ENCODE measurements at places on chromosomes 6 and 20.

GRCh38 chr6:144855375-144855774 lies 570.2 kb downstream of the UTRN start:
- no peak for DNase-seq

GRCh38 chr6:164014346-164015087 lies 600.0 kb downstream of the QKI start:
- DNase-seq = no peak

DNA sequence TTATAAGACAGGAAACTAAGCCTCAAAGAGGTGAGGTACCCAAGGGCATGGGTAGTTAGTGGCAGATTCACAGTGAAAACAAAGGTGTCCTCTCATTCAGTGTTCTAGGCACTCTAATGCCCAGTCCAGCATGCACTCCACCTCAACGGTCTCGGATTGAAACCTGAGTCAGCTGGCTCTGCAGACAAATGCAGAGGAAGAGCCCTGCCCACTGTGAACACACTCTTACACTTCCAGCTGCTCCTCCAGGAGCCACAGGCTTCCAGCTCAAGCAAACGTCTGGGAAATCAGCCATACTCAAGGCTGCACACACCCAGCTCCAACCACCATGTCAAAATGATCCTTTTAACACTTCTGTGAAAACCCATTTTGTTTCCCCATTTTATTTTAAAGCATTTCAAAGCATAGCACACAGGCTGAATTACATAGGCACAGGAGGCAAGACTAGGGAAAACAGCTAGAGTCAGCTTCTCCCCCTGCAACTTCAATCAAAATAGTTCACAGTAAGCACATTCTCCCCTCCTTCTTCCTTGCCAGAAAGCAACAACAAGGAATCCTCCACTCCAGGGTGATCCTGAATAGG lies 3.0 kb upstream of the IL17A start:
- DNase-seq = no peak

DNA sequence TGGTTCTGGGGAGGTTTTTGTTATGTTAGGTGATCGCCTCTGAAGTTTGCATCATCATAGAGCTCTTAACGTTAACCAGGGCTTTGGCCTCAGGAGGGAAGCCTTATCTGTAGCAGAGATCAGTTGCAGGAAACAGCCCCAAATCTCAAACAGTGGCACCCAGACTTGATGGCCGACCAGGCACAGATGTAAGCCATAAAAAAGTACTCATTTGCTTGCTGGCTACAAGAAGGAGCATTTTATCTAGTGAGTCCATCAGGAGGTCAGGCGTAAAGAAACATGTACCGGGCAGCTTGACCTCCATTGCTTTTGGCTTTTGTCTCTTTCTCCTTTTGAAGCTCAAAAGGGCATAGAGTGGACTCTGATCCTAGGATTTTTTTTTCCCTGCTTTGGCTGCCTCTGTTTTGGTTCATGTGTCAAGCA lies 122.3 kb downstream of the CCDC170 start:
- no peak for DNase-seq

DNA sequence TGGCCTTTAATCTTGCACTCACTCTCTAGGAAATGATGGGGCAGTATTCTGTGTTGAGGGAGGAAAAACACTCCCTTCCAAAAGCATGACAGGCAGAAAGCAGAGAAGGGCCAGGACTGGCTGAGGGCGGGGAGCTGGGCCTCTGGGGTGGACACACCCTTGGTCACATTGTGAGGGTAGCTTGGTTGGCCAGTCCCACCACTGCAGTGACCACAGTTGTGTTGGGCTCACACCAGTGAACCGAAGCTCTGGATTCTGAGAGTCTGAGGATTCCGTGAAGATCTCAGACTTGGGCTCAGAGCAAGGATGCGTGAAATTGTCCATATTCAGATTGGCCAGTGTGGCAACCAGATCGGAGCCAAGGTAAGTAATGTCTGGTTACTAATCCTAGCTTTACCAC lies at the start of gene TUBB1:
TSS of gene TUBB1 (plus strand) at position 213 of the 400 bp plus-strand sequence. CDS start at position 307, 94 bp downstream.
- DNase-seq = no peak

- DNase-seq = no peak
These were observed 48.0 kb downstream of the ARMC2 start for GRCh38 chr6:108896111-108896661.

DNA sequence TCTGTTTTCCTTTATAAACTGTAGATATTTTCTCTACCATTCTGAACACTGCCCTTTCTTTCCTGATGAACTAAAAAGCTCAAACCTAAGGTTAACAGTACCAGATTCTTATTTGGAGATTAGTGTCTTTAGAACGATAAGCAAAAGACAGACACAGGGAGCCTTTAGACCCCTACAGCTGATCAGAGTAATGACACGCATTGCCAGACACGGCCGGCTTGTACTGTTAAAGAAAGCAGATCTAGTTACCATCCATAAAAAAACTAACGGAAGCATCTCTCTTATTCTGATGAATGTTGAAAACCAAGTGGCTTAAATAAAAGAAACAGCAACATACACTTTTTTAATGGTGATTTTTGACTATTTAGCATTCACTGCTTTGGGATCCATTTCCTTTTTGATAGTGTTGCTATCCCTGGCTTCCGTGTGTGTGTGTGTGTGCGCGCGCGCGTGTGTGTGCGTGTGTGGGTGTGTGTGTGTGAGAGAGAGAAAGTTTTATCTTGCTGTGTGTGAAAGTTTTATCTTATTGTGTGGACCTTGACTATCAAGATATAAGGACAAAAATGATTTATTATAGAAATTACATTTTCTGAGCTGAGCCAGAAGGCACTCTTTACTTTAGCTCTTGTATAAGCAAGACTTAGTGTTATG lies 95.6 kb upstream of the SLC35B3 start:
- no peak for DNase-seq

DNA sequence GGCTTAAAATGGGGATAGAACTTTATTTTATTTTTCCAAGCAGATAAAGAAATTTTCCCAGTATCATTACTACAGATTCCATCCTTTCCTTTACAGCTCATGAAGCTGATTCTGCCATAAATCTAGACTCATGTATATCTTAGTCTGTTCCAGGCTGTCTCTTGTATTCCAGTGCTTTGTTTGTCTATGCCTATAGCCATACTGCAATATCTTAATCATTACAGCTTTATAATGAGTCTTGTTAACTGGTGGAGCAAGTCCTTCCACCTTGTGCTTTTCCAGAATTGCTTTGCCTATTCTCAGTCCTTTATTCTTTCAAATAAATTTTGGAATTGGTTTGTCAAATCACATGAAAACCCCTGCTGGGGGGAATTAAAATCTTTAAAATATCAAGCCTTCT lies 99.2 kb downstream of the MAP3K5 start:
- DNase-seq = no peak

GRCh38 chr20:54168961-54169862 lies 4.6 kb downstream of the CYP24A1 start:
- DNase-seq = no peak

- DNase-seq = no peak
These were observed 830.9 kb upstream of the GJE1 start for GRCh38 chr6:141301779-141302178.

- DNase-seq = no peak
These were observed 865 bp upstream of the DAAM2 start for GRCh38 chr6:39791311-39791710.

GRCh38 chr20:48049641-48050040 lies 264.4 kb upstream of the SULF2 start:
- DNase-seq = no peak

- DNase-seq = no peak
These were observed 17.1 kb downstream of the TCF21 start for GRCh38 chr6:133906050-133906449.

DNA sequence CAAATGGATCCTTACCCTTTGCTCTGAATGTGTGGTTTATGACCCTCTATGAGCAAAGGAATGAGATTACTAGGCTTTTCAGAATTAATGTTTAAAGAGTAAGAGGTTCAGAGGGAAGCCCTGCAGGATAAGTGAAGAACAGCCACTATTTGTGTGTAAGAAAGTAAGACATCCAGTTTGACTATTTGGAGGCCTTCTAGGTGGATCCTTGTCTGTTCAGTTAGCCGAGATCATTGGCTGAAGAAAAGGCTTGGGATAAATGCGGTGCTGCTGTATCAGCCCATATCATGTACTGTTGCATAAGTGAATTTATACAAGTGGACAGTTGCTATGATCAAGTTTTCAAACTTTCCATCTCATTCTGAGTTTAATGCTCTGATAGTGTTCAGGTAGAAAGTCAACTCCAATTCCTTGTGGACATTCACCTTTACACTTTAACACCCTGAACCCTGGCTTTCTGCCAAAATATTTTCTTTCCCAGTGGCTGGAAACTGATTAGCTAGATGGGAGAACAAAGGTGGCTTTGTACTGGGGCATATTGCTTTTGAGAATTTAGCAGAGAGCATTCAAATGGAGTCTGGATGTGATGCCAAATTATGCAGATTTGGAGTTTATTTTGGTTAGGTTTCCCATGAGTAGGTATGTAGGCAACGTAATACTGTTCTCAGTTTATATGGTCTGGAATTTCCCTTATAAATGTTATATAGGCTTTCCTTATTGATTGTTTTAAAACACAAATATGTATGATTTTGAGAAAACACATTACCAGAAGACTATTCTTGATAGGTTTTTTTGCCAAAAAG lies 15.0 kb downstream of the PARD6B start:
- DNase-seq = no peak

DNA sequence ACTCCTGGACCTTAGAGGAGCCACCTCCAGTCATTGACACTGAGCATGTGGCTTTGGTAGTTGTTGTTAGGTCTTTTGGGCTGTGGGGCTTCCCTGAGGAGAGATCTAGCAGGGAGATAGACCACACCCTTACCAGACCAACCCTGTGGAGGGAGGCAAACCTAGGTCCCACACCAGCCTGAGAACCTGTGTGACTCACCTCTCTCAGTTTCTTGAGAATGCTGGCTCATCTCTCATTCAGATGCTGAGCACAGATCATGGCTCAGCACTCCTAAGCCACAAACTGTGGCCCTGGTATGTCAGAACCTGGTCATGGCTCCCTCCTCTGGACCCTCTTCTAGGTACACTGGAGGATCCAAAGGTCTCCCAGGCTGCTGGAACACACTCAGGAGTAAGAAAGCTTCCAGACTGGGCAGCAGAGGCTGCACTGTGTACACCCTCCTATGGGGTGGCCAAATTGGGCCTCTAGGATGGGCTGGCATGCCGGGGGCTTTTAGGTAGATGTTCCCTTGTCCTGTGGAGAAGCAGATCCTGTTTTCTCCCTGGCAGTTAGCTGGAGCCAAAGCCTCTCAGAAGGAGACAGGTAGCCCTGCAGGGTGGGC lies 1294.5 kb downstream of the KHDRBS2 start:
- no peak for DNase-seq

GRCh38 chr6:35343092-35343834 lies 905 bp downstream of the PPARD start:
- no peak for DNase-seq

GRCh38 chr6:105051941-105052471 lies 95.1 kb downstream of the LIN28B start:
- DNase-seq = no peak

DNA sequence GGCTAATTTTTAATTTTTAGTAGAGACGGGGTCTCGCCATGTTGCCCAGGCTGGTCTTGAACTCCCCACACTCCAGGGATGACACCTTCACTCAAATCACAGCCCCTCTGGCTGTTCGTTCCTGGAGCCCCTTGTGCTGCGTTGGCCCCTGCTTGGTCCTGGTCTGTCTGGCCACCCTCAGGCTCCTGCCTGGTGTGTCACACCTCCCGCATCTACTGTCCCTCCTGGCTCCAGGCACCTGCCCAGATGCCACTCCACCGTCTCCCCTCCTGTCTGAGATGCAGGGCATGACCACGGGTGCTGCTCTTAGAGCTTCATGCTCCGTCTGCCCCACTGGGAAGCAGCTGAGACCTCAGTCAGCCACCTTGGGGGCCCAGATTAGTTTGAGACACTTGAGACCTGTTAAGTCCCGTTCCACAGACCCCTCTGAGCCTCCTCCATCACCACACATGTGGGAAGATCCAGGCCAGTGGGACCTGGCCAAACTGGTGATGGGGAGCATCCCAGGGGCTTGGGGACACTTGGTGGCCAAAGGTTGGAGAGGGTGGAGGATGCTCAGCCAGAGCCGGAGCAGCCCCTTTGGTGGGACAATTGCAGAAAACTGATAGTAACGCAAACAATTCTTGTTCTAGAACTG lies 21.9 kb upstream of the NPBWR2 start:
- no peak for DNase-seq

DNA sequence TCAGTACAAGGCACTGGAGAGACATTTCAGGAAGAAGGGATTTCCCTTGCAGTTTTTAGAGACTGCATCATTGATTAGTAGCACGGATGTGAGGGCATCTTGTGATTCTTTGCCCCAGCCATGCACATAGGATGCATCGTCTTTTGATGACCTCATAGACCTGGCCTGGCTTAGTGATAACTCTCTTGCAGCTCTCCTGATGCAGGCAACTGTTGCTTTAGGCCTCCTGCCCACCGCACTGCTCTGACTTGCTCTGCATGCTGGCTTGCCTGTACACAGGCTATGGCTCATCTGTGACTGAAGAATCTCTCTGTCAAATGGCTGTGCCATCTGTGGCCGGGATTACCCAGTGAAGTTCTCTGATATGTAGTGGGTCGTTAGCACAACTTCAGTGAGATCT lies 207.7 kb upstream of the PTCHD4 start:
- no peak for DNase-seq

GRCh38 chr6:159013229-159013628 lies 13.2 kb upstream of the RSPH3 start:
- DNase-seq = no peak

DNA sequence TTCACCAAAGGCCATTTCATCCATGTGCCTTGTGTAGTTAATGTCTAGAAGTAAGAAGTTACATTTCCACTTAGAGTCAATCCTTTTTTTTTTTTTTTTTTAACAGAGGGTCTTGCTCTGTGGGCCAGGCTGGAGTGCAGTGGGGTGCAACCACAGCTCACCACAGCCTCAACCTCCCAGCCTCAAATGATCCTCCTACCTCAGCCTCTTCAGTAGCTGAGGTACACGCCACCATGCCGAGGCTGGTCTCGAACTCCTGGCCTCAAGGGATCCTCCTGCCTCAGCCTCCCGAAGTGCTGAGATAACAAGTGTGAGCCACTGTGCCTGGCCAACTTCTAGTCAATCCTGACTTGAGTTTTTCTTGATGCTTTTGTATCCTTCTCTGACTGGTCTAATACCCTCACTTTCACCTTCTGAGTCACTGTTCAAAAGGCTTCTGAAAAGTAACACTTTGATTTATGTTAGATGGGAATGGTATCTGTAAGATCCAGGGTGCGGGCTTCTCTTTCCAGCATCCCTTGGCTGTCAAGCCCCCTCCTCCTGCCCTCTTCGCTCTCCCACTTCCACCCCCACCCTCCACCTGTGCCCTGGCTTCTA lies 22.1 kb downstream of the TRAM2 start:
- no peak for DNase-seq

GRCh38 chr20:2707353-2708072 lies 14.9 kb downstream of the EBF4 start:
- no peak for DNase-seq

Data from NCI-H748 treated with DMSO at 0.1 percent for 48 hours (cell line).